A549 (cell line): ENCODE measurements at places on chromosomes 13 and 19.

GRCh38 chr19:11673608-11674041, 65.1 kb downstream of the ZNF823 start:
- peak; percentile 21 for DNase-seq

GRCh38 chr13:39618561-39618960, 15.6 kb upstream of the LHFPL6 start:
- no peak for DNase-seq

DNA sequence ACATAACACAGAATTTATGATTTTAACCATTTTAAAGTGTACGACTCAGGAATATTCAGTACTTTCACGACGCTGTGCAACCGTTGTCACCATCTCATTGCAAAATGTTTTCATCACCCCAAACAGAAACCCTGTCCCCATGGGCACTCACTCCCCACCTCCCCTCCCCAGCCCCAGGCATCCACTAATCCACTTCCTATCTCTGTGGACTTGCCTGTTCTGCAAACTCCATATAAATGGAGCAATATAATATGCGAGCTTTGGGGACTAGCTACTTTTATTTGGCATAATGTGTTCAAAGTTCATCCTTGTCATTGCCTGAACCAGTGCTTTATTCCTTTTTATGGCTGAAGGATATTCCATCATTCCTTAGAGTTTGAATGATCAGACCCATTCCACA, 7.3 kb upstream of the INSR start:
- no peak for DNase-seq

DNA sequence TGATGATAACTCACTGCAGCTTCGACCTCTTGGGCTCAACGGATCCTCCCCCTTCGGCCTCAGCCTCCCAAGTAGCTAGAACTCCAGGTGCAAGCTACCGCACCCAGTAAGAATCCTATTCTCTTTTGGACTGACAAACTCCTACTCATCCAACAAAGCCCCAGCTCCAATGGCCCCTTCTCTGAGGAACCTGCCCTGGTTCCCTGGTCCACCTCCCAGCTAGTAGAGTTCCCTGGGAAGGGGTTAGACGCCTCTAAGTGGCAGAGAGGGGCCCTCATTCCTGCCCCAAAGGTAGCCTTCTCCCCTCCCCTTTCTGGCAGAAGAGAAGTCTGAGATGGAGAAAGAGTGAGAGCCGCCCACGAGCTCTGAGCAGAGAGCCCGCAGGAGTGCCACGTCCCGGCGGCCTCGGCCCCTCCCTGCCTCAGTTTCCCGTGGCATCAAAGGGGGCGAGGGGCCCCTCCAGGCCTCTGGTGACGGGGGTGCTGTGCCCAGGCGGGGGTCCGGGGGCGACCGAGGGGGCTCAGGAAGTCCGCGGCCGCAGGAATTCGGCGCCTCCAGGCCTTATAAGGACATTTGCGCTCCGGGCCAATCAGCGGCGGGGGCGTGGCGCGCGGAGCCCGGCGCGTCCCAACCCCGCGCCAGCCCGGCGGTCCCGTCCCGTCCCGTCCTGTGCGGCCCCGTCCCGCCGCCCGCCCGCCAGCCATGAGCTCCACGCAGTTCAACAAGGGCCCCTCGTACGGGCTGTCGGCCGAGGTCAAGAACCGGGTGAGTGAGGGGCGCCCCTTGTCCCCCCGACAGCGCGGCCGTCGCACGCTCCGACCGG, at the start of gene CNN2:
Gene CNN2, plus strand, starts transcription at position 649 of the 823 bp plus-strand sequence. Its CDS starts 54 bp downstream, at position 703.
- DNase-seq = peak; percentile 67

DNA sequence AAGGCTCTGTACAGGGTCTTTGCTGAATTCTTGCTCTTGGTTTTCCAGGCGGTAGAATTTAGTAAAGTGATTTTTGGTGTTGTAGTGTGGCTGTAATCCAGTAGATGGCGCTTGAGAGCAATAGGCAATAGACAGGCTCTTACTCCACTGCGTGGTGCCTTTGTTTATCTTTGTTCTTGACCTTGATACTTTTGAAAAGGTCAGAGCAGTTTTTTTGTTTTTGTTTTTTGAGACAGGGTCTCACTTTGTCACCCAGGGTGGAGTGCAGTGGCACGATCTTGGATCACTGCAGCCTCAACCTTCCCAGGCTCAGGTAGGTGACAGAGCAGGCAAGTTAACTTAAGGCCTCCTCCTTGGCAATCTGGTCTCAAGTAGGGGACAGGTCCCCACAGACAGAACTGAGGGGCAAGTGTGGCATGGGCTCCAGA, 12.2 kb upstream of the LILRA5 start:
- peak; percentile 55 for DNase-seq

DNA sequence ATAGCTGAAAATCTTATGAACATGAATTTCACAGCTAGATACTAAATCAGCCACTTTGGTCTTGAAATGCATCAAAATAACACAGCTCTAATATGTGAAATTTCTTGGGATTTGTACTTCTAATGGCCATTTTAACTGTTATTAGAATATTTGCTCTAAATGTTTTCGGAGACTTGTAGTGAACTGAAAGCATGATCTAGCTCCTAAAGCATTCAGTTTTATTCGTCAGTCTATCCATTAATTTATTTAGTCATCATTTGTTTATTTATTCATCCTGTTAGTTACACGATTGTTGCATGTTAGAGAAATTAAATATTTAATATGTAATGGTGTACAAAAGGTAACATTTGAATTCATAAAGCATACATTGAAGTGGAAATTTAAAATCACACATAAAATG, 1132.7 kb downstream of the SLITRK1 start:
- no peak for DNase-seq

DNA sequence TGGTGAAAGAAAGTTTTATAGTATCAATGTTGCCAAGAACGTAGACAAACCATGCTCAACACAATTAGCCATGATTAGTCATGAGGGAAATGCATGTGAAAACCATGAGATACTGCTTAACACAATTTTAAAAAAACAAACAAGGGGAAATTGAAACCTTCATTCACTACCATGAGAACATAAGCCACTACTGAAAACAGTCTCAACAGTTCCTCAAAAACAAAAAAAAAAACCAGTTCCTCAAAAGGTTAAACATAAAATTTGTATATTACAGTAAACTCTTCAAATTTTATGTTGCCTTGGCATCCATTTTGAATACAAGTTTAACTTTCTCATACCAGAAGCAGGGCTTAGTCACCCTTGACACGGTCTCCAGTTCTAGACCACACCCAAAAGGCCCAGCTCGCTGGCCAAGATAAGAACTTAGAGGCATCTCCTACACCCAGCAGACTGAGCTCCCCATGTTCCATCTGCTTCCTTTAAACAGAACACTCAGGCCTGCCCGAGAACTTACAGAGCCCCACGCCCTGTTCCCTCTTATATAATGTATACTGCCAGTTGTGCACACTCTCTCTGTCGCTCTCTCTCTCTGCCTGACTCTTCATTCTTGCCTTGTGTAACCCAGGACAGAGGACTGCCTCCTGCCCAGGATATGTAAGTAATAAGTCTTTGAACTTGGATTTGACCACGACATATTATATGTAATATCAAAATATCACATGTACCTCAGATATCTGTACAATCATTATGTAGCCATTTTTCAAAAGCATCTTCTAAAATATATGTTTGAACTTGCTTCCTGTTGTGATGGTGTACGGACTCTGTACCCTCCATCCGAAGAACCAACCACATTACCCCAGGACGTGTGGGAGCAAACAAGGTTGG, 67.4 kb downstream of the STK24 start:
- DNase-seq = peak; percentile 76

DNA sequence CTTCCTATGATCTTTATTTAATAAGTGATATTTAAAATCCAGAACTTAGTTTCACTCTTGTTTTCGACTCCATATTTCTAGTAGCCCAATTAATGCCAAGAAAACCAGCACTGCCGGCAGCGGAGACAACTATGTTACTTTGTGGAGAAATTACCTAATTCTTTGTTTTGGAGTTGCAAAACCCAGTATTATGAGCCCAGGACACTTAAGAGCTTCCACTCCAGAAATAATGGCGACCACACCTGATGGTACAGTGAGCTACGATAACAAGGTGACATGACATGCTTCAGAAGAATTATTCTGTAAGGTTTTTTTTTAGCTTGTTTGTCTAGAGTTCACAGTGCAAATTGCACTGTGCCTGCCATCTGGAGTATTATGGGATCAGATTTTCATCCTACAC, 136.4 kb downstream of the ZAR1L start:
- no peak for DNase-seq

GRCh38 chr19:16330368-16330801, 5.8 kb downstream of the KLF2 start:
- DNase-seq = peak; percentile 90

- DNase-seq = no peak
Observed at GRCh38 chr19:50501568-50502475, 9.2 kb downstream of the JOSD2 start.

DNA sequence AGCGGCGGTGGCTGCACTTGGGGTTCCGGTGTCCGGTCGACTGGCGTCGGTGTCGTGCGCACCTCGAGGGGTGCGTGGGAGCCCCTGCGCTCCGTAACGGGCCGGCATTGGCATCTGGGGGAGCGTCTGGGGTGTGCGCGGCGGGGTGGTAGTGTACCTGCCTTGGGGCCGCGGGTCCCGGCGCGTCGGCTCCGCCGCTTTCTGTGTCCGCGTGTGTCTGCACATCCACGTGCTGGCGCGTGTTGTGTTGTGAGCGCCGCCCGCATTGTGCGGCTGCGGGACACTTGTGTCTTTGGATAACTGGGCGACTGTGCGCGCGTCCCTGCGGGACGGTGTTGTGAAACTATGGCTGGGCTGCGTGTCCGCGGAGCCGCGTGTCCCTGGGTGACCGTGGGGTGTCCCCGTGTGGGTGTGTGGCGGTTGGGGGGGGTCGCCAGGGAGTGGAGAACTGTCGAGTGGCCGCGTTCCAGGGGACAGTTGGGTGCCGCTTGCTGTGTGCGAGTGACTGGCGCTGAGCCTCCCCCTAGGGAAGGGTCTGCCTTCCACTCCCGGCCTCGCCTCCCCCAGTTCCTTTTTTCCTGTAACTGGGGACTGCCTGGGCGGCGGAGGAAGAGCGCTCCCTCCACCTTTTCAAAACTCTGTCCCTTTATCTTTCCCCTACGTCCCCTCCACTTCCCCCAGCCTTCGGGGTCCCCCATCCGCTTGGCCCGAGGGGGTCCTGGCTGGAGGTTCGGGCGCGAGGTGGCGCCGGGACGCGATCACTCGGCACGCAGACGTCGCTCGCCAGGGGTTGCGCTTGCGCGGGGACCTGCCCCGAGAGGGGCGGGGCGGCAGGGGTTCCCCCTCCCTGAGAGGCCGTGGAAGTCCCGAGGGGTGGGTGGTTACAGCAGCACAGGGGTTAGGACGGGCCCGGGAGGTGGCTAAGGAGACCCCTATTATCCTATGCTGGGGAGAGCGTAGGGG, 5.7 kb upstream of the NFIC start:
- no peak for DNase-seq

DNA sequence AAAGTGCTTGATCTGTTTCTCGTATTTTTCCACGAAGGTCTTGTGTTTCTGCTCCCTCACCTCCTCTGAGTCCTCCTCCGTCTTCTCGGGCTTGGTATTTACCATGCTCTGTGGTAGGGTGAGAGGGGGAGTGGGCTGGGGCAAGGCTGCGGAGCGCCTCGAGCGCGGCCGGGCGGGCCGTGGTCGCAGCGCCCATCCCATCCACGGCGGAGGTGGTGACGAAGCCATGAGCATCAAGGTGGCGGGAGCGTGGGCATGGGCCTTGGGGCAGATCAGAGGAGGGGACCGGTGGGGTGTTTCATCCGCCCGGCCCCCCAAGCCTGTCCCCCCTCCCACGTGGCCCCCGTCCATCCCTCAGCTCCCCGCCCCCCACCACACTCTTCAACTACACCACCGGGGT, 7.9 kb downstream of the CDC37 start:
- no peak for DNase-seq

DNA sequence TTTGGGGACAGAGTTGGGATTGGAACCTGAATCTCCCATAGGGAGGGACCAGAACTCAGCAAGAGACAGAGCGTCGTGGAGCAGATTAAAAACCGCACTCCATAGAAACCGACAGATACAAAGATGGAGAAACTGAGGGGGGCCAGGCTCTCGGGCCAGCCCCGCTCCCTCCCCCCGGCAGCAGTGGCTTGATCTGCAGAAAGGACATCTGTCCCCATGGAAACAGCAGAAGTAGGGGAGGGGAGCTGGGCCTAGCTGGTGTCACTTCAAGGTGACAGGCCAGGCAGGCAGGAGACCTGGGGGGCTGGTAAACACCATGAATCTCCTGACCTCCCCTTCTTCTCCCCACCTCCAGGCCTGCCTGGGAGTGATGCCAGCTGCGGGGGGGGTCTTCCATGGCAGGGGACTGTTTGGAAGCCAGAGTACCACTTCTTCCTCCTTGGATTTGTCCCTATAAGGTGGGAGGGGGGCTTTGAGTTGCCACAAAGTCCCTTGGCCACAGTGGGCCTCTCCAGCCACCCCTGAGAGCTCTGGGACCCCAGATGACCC, 10.9 kb downstream of the TMIGD2 start:
- no peak for DNase-seq

GRCh38 chr13:20776751-20777150, 3.0 kb upstream of the EEF1AKMT1 start:
- DNase-seq = no peak

- no peak for DNase-seq
Observed at GRCh38 chr19:33146209-33146608, 14.3 kb downstream of the WDR88 start.

DNA sequence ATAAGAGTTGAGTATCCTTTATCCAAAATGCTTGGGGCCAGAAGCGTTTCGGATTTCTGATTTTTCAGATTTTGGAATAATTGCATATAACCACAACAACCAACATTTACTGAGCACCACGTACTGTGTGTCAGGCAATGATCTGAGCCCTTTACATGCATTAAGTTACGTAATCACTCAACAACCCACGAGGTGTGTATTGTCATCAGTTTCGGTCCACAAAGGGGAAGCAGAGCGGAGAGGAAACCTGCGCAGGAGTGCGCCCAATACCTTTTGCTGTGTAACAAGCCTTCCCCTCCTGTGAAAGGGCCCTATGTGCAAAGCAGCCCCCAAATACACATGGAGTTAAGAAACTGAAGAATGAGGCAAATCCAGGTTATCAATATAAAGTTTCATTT, 20.7 kb upstream of the NLRP12 start:
- no peak for DNase-seq

DNA sequence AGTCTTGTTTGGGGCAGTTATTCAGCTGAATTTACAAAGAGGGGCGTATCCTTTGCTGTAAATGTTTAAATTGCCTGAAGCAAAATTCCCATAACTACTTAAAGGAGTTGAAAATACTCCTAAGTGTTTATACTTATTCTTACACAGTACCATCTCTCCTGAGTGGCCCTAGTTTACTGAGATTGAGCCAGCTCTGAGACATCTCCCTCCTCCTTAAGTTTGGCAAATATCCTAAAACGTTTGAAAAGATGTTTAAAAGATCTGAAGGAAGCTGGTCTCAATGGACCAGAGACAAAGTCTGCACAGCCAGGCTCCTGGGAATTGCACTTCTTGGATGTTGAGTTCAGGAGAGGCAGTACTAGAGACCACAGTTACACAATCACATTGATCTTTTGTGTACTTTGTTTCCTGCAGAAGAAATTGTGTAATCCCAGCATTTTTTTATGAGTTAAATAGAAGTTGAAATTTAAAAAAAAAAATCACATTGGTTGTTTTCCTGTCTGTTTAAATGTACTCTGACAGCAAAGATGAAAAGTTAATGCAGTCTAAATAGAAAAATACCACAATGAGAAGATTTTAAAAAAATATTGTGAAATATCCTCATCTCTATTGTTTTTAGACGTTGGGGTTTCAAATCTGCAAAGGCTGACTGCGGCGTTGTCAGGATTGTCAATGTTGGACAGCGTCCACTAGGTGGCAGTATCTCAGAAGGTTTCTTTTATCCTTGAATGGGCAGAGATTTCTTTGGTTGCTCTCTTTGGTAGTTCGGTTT, 20.7 kb downstream of the TNFSF11 start:
- DNase-seq = peak; percentile 38

GRCh38 chr19:5392486-5392885, 51.9 kb upstream of the PTPRS start:
- DNase-seq = no peak
